Activated CD8-positive, alpha-beta T cell treated with anti-CD3 and anti-CD28 coated beads, Interleukin-2, amount 10 ng/mL, durations not matched to agents 7 days and 5 days (primary cell): ENCODE measurements at places on chromosomes 13 and 19. TPM values are rescaled to one million over a fixed set of nuclear protein-coding genes. Genes with fewer than 3 reads are reported as not detected.

Gene LRP3
- not detected for total RNA-seq

Gene ZNF90
- total RNA-seq = 17.0 TPM

Gene TEAD2
- total RNA-seq = not detected

Gene TEX26
- total RNA-seq = not detected

Gene TMEM238
- total RNA-seq = 23.6 TPM

Gene CEACAM21
- 41.8 TPM for total RNA-seq

Gene STXBP2
- total RNA-seq = 168 TPM

Gene SIGLEC7
- total RNA-seq = not detected

Gene FOXA3
- total RNA-seq = not detected

Gene PROSER1
- total RNA-seq = 62.4 TPM

Gene CEP89
- 20.0 TPM for total RNA-seq

Gene CCL25
- 10.0 TPM for total RNA-seq

Gene WASF3
- total RNA-seq = not detected

Gene C13orf42
- total RNA-seq = not detected

GRCh38 chr19:56324436-56324835 lies 9.8 kb upstream of the ZSCAN5A start:
- DNase-seq = no peak
- no peaks in the 10 kb centered on the region for H3K4me1 ChIP-seq
- H3K36me3 ChIP-seq = no peaks in the 10 kb centered on the region

GRCh38 chr19:2982983-2983350 lies 5.6 kb downstream of the TLE6 start:
- H3K27ac ChIP-seq = no peak overlapping the region
- H3K36me3 ChIP-seq = no peaks in the 10 kb centered on the region
- H3K4me1 ChIP-seq = peaks cover 3% of the 10 kb centered on the region
- no peak for DNase-seq

- H3K4me3 ChIP-seq = no peak overlapping the region
- DNase-seq = no peak
- no peak overlapping the region for H3K27ac ChIP-seq
- peaks cover 23% of the 10 kb centered on the region for H3K27me3 ChIP-seq
- peaks cover 2% of the 10 kb centered on the region for H3K36me3 ChIP-seq
Observed at GRCh38 chr19:46100344-46100743, 24.1 kb downstream of the IGFL3 start.

DNA sequence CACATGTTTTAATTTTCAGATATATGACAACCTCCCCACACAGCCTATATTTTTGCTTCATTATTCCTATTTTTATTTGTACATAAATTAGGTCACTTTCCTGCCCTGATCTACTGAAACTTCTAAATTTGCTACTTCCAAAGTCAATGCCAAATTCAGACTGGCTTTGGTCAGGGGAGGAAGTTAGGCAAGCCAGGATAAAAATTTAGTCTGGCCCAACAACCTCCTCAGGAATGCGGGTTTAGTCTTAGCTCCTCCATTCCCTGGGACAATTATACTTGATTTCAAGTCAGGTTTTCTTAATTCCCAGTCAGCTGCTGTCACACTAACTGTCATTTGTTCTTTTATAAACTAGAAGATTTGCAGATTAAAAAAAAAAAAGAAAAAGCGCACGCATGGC lies 84.3 kb downstream of the TM9SF2 start:
- H3K27me3 ChIP-seq = peaks cover 2% of the 10 kb centered on the region
- H3K27ac ChIP-seq = no peak overlapping the region
- H3K36me3 ChIP-seq = no peaks in the 10 kb centered on the region
- H3K4me1 ChIP-seq = no peaks in the 10 kb centered on the region
- H3K4me3 ChIP-seq = no peak overlapping the region

- peaks cover 8% of the 10 kb centered on the region for H3K27me3 ChIP-seq
- peaks cover 10% of the 10 kb centered on the region for H3K4me1 ChIP-seq
- H3K27ac ChIP-seq = no peak overlapping the region
- DNase-seq = no peak
- H3K36me3 ChIP-seq = no peaks in the 10 kb centered on the region
- H3K4me3 ChIP-seq = no peak overlapping the region
Observed at GRCh38 chr13:26227166-26227971, 5.3 kb upstream of the RNF6 start.

- no peak for DNase-seq
- H3K27me3 ChIP-seq = peaks cover 30% of the 10 kb centered on the region
- no peaks in the 10 kb centered on the region for H3K36me3 ChIP-seq
Observed at GRCh38 chr19:41187884-41188279, 5.1 kb upstream of the CYP2S1 start.

DNA sequence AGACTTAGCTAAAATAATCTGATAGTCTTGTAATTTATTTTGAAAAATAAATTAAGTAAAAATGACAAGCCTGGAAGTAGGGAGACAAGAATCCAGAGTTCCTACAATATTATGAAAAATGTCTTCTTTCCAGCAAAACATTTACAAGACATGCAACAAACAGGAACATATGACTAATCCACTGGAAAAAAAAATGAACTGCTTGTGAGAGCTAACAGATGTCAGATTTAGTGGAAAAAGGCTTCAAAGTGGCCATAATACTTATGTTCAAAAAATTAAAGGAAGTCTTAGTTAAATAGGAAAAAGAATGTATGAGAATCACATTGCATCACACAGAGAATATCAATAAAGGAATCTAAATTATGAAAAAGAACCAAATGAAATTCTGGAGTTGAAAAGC lies 2082.0 kb upstream of the PCDH20 start:
- H3K27me3 ChIP-seq = no peaks in the 10 kb centered on the region
- H3K36me3 ChIP-seq = no peaks in the 10 kb centered on the region

- H3K4me3 ChIP-seq = no peak overlapping the region
- DNase-seq = no peak
Observed at GRCh38 chr13:31224174-31224669, 24.4 kb downstream of the B3GLCT start.

GRCh38 chr13:100913143-100913542 lies 238.5 kb upstream of the TMTC4 start:
- no peak for DNase-seq
- no peaks in the 10 kb centered on the region for H3K4me1 ChIP-seq
- H3K4me3 ChIP-seq = no peak overlapping the region
- no peak overlapping the region for H3K27ac ChIP-seq
- H3K36me3 ChIP-seq = no peaks in the 10 kb centered on the region

DNA sequence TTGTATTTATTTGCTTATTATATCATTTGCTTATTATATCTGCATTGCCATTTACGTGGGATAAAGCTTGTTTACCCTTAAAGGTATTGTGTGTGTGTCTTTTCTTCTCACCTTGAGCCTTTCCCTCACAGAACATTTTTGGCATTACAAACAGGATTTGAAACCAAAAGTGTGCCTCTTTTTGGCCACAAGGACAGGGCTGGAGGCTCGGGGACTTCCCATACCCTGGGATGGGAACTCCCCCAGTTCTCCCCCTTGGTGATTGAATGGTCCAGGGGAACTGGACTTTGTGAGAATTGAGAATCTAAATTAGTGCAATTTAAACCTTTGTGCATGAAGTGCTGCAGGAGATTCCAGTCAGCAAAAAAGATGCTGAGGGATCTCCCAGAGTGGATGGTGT lies 2.4 kb upstream of the ZNF506 start:
- no peak for DNase-seq
- no peak overlapping the region for H3K27ac ChIP-seq
- peaks cover 59% of the 10 kb centered on the region for H3K36me3 ChIP-seq
- H3K4me1 ChIP-seq = peaks cover 22% of the 10 kb centered on the region

DNA sequence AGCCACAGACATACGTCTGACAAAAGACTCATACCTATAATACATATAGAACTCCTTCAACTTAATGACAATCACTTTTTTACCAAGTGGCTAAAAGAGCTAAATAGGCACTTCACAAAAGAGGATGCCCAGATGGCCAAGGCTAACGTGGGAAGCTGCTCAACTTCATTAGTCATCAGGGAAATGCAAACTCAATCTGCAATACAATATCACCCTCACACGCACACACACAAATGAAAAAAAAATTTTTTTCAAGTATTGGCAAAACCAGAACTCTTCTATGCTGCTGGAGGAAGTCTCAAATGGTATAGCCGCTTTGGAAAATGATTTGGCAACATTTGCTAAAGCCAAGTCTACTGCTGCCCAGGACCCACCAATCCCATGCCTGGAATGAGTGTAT lies 14.6 kb upstream of the DNMT1 start:
- DNase-seq = no peak
- no peaks in the 10 kb centered on the region for H3K36me3 ChIP-seq
- no peak overlapping the region for H3K4me3 ChIP-seq
- H3K4me1 ChIP-seq = peaks cover 5% of the 10 kb centered on the region
- peaks cover 5% of the 10 kb centered on the region for H3K27me3 ChIP-seq

GRCh38 chr13:65843314-65843731 lies 1386.8 kb downstream of the PCDH9 start:
- H3K27ac ChIP-seq = no peak overlapping the region
- no peak for DNase-seq
- no peaks in the 10 kb centered on the region for H3K27me3 ChIP-seq
- H3K4me1 ChIP-seq = no peaks in the 10 kb centered on the region
- H3K36me3 ChIP-seq = no peaks in the 10 kb centered on the region
- no peak overlapping the region for H3K4me3 ChIP-seq

DNA sequence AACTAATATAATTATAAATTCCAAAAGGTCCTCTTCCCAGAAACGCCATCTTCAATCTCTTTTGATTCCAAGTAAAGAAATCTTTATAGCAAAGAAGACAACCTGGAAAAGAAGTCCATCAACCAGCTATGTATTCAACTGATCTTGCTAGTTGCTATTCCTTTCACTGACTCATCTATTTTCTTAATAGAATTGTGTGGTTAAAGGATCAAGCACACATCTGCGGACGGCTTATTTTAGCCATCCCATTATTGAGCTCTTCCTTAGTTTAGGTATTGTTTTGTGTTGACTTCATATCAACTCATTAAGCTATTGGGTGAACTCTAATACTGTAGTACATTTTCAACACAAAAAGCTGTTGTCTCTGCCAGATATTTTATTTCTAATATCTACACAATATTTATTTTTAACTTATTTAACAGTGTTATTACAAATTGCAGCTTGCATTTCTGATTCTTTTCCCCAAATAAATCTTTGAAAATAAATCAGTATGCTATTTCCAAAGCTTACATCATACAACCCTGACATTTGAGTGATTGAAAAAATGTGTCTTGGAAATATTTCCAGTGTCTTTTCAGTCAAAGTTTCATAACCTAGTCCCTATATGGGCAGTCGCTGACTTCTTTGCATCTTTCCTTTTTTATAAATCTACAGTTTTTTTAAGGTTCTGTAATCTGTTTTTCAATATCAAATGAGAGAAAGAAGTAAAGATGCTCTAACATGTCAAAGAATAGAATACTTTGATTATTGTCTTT lies 158.8 kb upstream of the SPRY2 start:
- DNase-seq = no peak
- no peaks in the 10 kb centered on the region for H3K36me3 ChIP-seq
- H3K27ac ChIP-seq = no peak overlapping the region

GRCh38 chr19:41220811-41221210 lies 1.8 kb downstream of the AXL start:
- no peak overlapping the region for H3K27ac ChIP-seq
- H3K36me3 ChIP-seq = no peaks in the 10 kb centered on the region
- H3K4me3 ChIP-seq = no peak overlapping the region
- H3K4me1 ChIP-seq = peaks cover 4% of the 10 kb centered on the region
- peaks cover 46% of the 10 kb centered on the region for H3K27me3 ChIP-seq
- no peak for DNase-seq

GRCh38 chr13:51687947-51688714 lies 103.9 kb downstream of the WDFY2 start:
- H3K27me3 ChIP-seq = no peaks in the 10 kb centered on the region
- H3K4me1 ChIP-seq = peaks cover 1% of the 10 kb centered on the region
- no peak overlapping the region for H3K4me3 ChIP-seq
- H3K27ac ChIP-seq = no peak overlapping the region
- no peak for DNase-seq
- peaks cover 2% of the 10 kb centered on the region for H3K36me3 ChIP-seq

DNA sequence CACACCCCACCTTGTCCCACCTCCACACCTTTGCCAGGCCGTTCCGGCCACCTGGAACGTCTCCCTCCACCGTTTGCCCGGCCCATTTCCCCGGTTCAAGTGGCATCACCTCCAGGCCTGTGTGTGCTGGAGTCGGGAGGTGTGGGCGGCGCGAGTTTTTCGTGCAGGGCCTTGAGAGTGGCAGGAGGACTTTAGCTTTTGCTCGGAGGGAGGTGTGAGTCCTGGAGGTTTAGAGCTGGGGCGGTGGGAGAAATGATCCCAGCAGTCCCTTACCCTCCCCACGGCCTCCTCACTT lies 4.3 kb upstream of the PALM start:
- DNase-seq = no peak
- H3K27me3 ChIP-seq = peaks cover 18% of the 10 kb centered on the region
- H3K36me3 ChIP-seq = no peaks in the 10 kb centered on the region
- peaks cover 11% of the 10 kb centered on the region for H3K4me1 ChIP-seq

DNA sequence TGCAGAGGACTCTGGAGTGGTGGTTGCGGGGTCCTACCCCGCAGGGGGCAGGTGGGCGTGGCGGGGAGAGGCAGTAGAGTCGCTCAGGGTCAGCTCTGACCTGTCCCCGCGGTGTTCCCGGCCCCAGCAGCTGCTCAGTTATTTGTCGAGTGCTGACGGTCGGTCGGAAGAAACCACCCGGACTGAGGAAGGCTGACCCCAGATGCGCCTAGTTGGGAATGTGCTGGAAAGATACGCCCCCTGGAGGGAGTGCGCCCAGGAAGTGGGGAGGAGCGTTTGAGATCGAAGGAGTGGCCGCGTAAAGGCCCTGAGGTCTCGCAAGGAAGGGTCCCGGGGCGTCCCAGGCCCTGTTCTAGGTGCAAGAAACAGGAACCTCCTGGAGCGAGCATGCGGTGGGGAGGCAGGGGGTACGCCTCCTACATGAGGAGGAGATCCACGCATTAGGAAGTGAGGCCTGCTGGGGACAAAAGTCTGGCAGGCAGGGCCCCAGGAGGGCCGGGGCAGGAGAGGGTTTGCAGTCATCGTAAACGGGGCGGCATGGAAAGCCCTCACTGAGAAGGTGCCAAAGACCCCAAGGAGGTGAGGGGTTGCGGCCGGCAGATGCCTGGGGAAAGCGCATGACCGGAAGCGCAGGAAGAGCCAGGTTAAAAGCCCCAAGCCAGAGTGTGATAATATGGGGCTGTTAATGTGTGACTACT lies 9.2 kb downstream of the CCDC8 start:
- H3K27me3 ChIP-seq = peaks cover 54% of the 10 kb centered on the region
- DNase-seq = no peak

DNA sequence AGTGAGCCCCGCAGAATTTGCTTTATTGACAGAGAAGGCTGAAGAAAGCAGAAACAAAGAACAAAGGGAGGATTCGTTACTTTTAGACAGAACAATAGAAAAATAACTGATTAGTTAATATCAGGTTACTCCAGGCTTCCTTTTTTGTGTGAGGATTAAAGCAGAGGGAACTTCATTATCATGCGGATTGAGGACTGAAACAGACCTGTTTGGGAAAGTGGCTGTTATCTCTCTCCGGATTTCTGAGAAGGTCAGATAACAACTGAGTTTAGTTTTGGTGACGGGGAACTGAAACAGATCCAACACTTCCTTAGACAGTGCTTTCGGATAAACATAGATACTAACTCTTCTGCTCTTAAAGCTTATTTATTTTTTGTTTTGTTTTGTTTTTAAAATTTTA lies 246.4 kb upstream of the ZNF507 start:
- no peak overlapping the region for H3K27ac ChIP-seq
- no peaks in the 10 kb centered on the region for H3K36me3 ChIP-seq
- H3K4me1 ChIP-seq = no peaks in the 10 kb centered on the region
- no peak overlapping the region for H3K4me3 ChIP-seq

- DNase-seq = peak; percentile 86
- H3K27ac ChIP-seq = peak overlapping the region; percentile 19
- H3K4me3 ChIP-seq = no peak overlapping the region
- peaks cover 36% of the 10 kb centered on the region for H3K4me1 ChIP-seq
- peaks cover 2% of the 10 kb centered on the region for H3K27me3 ChIP-seq
Observed at GRCh38 chr19:49506575-49507105, 5.8 kb upstream of the FCGRT start.

- no peaks in the 10 kb centered on the region for H3K36me3 ChIP-seq
- H3K4me3 ChIP-seq = no peak overlapping the region
- H3K27me3 ChIP-seq = peaks cover 7% of the 10 kb centered on the region
- H3K27ac ChIP-seq = no peak overlapping the region
Observed at GRCh38 chr19:29265436-29265835, 52.5 kb upstream of the UQCRFS1 start.
